Bronchial smooth muscle cell (primary cell): ENCODE measurements at places on chromosomes 11 and 22. TPM values are rescaled to one million over a fixed set of nuclear protein-coding genes. Genes with fewer than 3 reads are reported as not detected.

GP1BB gene
- 0.52 and 0.79 TPM in 2 replicates for total RNA-seq

PDGFD gene
- total RNA-seq: 0.86 and 2.5 TPM in 2 replicates

XKR3 gene
- total RNA-seq: not detected in 2 replicates

FGF4 gene
- total RNA-seq: not detected in 2 replicates

MPEG1 gene
- not detected in 2 replicates for total RNA-seq

UBQLN3 gene
- total RNA-seq: 0.09 and 0.16 TPM in 2 replicates

OR51E2 gene
- total RNA-seq: under 0.01 TPM in 1 of 2 replicates, not detected in the other

FAM227A gene
- total RNA-seq: 1.1 and 2.5 TPM in 2 replicates

PDE3B gene
- total RNA-seq: 2.5 and 4.6 TPM in 2 replicates

CXCR5 gene
- total RNA-seq: not detected in 2 replicates
